ENCODE measurements at places on chromosomes 16 and 17. TPM values are rescaled to one million over a fixed set of nuclear protein-coding genes. Genes with fewer than 3 reads are reported as not detected.
A peak's percentile ranks its signal among the peaks of the same experiment; 100 is the strongest.

- H3K4me3 ChIP-seq = peak overlapping the region; percentile 86
- H3K4me1 ChIP-seq = peaks cover 17% of the 10 kb centered on the region
- DNase-seq = no peak
Observed at GRCh38 chr16:56682703-56683397, 580 bp downstream of the MT1X start.

Gene ORC6
- 1.3 TPM for polyA plus RNA-seq

GRCh38 chr17:28357061-28357900 is at the start of gene POLDIP2:
TSS of gene POLDIP2 (minus strand) at chr17:28357527. CDS start at chr17:28357448, 79 bp downstream.
- peak within 1 kb of the TSS; percentile 89 for H3K4me3 ChIP-seq
- peaks cover 49% of the 10 kb centered on the region for H3K36me3 ChIP-seq
- H3K27ac ChIP-seq = peak within 1 kb of the TSS; percentile 81
- H3K27me3 ChIP-seq = no peaks in the 10 kb centered on the region

Gene RASD1
- polyA plus RNA-seq = 1.0 TPM

DNA sequence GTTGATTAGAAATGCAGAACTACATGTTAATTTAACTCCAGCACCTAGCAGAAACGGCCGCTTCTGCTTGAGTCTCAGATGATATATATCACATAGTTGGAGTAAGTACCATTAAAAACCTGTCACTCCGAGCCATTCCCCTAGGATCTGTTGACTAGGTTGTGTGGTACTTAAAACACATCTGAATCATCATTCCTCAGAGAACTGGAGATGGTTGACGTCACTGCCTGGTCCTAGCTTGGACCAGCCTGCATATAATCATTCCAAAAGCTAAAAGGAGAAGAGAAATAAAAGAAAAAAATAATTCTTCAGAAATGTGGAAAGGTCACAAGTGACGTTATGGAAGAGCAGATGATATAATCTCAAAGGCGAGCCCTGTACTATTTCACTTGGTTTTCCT is 31.3 kb upstream of the RASL10B start:
- no peak for DNase-seq
- H3K36me3 ChIP-seq = peaks cover 9% of the 10 kb centered on the region
- no peaks in the 10 kb centered on the region for H3K4me1 ChIP-seq

DNA sequence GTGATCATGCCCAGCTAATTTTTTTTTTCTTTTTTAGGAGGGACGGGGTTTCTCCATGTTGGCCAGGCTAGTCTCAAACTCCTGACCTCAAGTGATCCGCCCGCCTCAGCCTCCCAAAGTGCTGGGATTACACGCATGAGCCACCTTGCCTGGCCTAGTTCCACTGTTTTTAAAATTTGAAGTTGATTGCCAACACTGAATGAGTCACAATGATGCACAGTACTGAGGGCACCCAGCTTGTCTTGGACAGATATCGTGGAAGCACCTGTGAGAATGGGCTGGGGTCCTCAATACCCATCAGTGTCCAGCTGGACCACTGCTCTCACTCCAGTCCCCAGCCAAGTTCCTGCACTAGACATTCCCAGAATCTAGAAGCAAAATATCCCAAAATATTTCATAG is 2.5 kb downstream of the KNOP1 start:
- no peak overlapping the region for H3K4me3 ChIP-seq
- no peak overlapping the region for H3K27ac ChIP-seq
- no peaks in the 10 kb centered on the region for H3K27me3 ChIP-seq
- peaks cover 21% of the 10 kb centered on the region for H3K4me1 ChIP-seq

GRCh38 chr17:49793309-49793708 is 4.8 kb downstream of the KAT7 start:
- H3K27me3 ChIP-seq = no peaks in the 10 kb centered on the region
- H3K36me3 ChIP-seq = peaks cover 50% of the 10 kb centered on the region
- no peak overlapping the region for H3K4me3 ChIP-seq
- H3K27ac ChIP-seq = no peak overlapping the region
- H3K4me1 ChIP-seq = peaks cover 41% of the 10 kb centered on the region

GRCh38 chr17:57946798-57947358 is 8.3 kb downstream of the CUEDC1 start:
- H3K27me3 ChIP-seq = no peaks in the 10 kb centered on the region
- H3K36me3 ChIP-seq = no peaks in the 10 kb centered on the region
- no peak overlapping the region for H3K27ac ChIP-seq
- H3K4me1 ChIP-seq = peaks cover 22% of the 10 kb centered on the region
- DNase-seq = no peak
